ENCODE measurements at places on chromosomes 4 and X.

DNA sequence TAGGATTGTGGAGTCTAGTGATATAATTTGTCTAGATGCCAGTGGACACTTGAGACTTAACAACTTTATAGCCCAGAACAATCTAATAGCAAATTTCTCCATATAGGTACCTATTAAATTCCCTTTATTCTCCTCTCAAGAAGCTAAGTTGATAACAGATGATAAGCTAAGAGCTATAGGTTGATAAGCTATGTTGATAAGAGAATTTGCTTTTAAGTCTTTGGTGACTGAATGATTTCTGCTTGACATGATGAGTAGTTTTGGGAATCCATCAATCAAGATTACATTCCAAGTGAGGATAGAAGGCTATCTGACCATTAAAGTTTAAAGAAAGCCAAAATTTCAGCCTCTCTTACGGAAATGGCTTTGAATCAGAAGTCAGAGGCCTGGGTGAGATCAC, 131.6 kb downstream of the EMCN start:
- DNase-seq, result peak; percentile 42

DNA sequence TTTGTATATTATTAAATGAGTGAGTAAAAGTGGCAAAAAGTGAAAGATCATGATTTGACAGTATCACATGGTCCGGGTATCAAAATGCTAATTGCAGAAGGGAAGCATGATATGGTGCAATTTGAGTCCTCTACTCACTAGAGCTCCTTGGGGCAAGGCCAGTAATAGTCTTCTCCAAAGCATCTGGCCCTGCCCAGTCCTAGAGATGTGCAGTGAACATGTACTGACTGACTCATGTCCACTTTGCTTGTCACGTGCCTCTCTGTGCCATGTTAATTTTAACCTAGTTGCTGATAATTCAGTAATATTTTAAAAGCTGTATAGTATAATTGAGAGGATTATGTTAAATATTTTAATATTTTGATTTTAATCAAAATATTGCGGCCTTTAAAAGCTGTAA, 54.6 kb upstream of the TENM3 start:
- DNase-seq, result peak; percentile 65

DNA sequence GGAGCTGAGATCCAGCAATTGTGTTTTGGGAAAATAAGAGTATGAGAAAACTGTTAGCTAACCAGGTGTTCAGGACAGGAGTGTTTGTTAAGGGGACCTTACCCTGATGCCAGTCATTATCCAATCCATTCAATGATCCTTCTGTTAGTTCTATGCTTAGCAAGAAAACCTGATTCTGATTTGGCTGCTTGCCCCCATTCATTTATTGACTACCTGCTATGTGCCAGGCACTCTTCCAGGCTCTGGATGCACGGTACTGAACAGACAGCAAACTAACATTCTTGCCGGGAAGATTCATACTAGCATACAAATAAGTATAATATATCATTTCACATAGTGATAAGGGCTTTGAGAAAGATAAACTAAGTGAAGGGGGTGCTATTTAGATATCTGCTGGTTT, 1.0 kb upstream of the MECP2 start:
- DNase-seq, result no peak

GRCh38 chrX:47221756-47222155, 3.3 kb downstream of the CDK16 start:
- DNase-seq, result no peak

DNA sequence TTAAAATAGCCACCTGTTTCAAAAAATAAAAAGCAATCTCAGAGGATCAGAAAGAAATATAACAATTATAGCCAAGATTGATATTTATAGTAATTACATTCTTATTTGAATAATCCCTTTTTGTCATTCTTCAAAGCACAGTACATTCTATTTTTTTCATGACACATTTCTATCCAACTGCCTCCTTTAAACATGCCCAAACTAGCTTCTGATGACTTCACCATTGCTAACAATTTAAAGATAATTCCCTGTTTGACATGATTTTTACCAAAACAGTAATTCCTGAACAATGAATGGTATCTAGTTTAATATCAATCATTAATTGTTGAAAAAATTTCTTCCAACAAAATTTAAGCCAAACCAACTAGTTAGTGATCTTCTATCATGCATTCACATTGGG, 172.4 kb downstream of the SNCA start:
- no peak for DNase-seq

DNA sequence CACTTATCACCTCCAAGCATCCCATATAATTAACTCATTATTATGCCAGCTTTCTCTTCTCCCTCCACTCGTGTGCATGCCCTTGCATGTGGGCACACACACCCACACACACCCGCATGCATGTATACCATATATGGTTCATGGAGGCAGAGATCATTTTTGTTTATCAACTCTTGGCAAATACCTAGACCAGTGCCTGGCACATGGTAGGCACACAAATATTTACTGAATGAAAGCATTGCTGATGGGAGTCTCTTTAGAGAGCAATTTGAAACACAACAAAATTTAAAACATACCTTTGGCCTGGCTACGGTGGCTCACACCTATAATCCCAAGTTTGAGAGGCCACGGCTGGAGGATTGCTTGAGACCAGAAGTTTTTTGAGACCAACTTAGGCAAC, 51.1 kb upstream of the SLC10A4 start:
- DNase-seq, result peak; percentile 1

- DNase-seq, result no peak
Observed at GRCh38 chr4:82524570-82525152, 37.1 kb downstream of the TMEM150C start.

- no peak for DNase-seq
Observed at GRCh38 chrX:119721926-119722325, 29.0 kb upstream of the SEPTIN6 start.

Data from NCI-H226 (cell line).